Activated naive CD4-positive, alpha-beta T cell (primary cell): ENCODE measurements at places on chromosomes 2 and 18.

GRCh38 chr2:215410932-215411285 lies 25.0 kb downstream of the FN1 start:
- no peak for DNase-seq

DNA sequence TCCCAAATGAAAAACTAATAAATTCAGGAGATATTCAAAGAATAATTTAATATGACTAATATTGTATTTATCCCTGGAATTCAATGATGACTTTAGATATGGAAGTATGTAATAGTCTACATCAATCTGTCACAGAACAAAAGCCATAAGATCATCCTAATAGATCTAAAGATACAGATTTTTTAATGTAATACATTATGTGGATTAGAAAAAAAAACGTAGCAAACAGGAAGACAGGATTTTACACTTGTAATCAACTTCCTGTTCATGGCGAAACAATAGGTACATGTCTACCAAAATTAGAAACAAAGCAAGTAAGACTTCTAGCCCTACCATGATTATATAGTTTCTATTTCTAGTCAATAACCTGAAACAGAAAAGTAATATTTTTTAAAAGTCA lies 192.2 kb downstream of the TTC32 start:
- DNase-seq = no peak

DNA sequence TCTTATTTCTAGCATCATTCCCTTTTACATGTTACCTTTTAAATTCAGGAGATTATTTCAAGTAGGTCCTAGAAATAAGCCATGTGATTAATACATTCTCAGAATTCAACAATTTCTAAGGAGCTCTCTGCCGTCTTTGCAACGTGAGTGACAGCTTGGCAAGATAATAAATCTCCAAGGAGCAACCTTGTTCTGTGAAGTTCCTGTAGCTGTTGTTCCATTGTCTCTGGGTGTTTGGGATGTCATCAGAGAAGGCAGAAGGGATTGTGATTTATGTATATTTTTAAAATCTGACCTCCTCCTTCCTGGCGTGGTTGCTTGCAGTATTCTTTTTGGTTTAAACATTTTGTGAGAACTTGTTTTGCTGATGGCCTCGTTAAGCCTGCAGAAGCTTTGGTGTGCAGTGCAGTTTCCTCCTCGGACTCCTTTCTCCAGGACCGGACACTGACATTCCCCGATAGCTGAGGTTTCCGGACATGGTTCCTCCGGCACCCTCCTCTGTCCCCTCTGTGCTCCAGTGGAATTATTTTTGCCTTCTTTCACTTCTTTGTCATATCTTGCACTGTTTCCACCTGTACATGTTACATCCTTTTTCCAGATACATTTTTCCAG lies 33.7 kb downstream of the RAMP1 start:
- no peak for DNase-seq

DNA sequence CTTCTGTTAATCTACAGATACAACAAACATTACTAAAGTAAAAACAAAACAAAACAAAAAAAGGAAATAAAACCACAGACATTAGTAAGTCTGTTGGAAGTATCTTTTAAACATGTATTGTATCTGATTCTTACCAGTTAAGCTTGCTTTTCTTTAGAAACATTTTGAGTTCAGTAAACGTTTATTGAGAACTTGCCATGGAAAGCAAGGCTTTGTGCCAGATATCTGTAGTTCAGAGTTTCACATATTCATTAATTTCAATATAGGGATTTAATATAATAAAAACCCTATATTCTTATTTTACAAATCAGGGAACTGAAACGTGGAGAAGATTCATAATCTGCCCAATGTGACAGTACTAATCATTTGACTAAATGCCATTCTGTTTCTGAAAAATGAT lies 1101.0 kb upstream of the GYPC start:
- DNase-seq = no peak

GRCh38 chr2:40329739-40330030 lies 122.2 kb downstream of the SLC8A1 start:
- DNase-seq = no peak

GRCh38 chr2:214410918-214411554 lies at the start of gene VWC2L:
VWC2L (plus strand) TSS chr2:214411054; CDS start chr2:214414194, 3,140 bp downstream.
- no peak for DNase-seq
